Activated CD4-positive, alpha-beta T cell treated with anti-CD3 and anti-CD28 coated beads, Interleukin-2, Interleukin-6, amounts not matched to agents 100 ng/mL and 50 ng/mL, durations not matched to agents 16 hours and 8 hours (primary cell): ENCODE measurements at places on chromosomes 16 and 17.
A peak's percentile ranks its signal among the peaks of the same experiment; 100 is the strongest.

- DNase-seq, result no peak
These were observed 22.4 kb upstream of the HERPUD1 start for GRCh38 chr16:56909527-56909979.

DNA sequence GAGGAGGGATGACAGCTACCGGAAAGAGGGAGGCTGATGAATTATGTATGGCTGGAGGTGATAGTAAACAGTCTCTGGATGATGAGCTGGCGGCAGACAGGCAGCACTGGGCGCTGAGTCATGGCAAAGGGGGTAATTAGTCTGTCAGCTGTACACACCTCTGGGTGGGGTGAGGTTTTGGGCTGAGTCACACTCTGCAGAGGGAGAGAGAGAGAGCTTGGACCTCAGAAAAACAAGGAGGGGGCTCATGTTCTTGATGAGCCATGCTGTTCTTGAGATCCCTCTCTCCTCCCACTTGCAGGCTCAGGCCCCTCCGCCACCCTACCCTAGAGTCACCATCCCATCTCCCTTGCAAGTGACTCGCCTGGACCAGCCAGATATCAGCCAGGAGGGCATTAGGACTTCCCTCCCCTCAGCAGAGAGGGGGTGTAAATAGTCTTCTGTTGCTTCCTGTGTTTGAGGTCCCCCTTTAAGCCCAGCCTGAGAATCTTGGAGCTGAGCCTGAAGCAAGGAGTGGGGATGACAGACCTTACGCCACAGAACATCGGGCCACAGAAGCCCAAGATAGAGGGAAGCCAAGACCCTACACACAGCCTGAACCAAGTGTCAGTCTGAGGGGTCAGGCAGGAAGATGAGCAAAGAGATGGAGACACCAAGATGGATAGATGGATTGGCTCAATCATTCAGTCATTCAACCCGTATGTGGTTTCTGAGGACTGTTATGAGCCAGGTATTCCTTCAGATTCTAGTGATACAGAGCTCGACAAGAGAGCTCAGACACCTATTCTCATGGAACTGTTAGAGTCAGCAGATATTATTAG, 383.2 kb upstream of the CCL2 start:
- DNase-seq, result peak; percentile 31

- no peak for DNase-seq
These were observed 31.1 kb upstream of the CCR7 start for GRCh38 chr17:40596261-40596919.

DNA sequence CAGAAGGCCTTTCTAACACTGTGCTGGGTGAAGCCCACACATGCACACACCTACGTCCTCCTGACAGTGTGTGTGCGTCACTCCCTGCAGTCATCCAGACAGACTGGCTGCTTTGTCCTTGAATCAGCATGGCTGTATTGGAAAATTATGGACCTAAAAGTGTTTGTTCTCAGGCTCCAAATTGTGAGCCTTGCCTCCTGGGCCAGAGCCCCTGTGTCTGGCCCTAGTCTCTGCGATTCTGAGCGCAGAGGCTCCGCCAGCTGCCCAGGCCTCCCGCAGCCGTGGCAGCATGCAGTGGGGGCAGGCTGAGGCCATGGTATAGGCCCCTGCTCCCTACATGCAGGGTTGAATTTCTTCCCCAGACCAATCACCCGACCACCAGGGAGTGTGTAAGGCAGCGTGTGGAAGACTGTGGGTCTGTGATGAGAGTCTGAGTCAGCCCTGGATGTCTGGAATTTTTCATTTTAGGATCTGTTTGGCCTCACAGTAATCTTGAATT, 166.9 kb downstream of the LGALS9B start:
- no peak for DNase-seq

- DNase-seq, result no peak
These were observed 22.7 kb downstream of the MPP3 start for GRCh38 chr17:43810226-43810715.

GRCh38 chr16:23020084-23020483, 129.2 kb downstream of the USP31 start:
- DNase-seq, result no peak

DNA sequence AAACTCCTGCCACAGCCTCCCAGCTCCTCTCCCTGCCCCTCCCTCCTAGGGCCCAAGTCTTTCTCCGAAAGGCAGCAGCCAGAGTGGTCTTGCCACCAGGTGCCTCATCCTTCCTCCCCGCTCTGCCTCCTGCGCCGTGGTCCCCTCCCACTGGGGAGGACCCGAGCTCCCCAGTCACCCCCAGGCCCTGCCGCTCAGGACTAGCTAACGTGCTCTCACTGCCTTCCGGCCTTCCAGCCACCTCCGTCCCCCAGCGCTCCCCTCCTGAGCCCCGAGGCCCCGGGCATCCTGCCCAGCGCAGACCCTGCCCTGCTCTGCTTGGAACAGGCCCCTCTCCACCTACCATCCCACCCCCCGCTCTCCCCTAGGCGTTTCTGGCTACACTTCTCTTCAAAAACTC, 19.4 kb upstream of the COL1A1 start:
- DNase-seq, result no peak

- DNase-seq, result no peak
These were observed 222.5 kb downstream of the C16orf78 start for GRCh38 chr16:49596068-49596467.

GRCh38 chr16:16120382-16121184, 102.7 kb downstream of the ABCC6 start:
- no peak for DNase-seq
